ENCODE measurements at places on chromosomes 4 and X.

DNA sequence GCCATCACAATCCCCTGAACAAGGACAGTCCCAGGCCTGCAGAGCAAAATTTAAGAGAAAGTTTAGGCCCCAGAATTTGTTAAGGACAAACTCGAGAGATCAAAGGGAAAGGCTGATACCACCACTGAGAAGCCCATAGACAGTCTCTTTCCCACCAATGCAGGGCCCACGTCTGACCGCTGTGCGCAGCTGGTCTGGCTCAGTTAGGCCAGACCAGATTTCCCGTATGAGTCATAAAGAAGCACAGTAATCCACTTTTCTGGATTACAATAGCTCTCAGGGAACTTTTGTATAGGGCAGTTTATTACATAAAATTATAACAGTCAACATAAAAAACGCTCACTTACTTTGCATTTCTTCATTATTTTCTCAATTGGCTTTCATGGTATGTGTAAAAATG lies 259.5 kb downstream of the RCHY1 start:
- H3K4me1 ChIP-seq: no peaks in the 10 kb centered on the region
- H3K36me3 ChIP-seq: no peaks in the 10 kb centered on the region
- no peak overlapping the region for H3K27ac ChIP-seq
- H3K4me3 ChIP-seq: no peak overlapping the region
- no peak for DNase-seq
- H3K27me3 ChIP-seq: no peaks in the 10 kb centered on the region

- H3K27me3 ChIP-seq: no peaks in the 10 kb centered on the region
- H3K36me3 ChIP-seq: no peaks in the 10 kb centered on the region
- peaks cover 10% of the 10 kb centered on the region for H3K4me1 ChIP-seq
- DNase-seq: no peak
These were observed 50.6 kb upstream of the RAPGEF2 start for GRCh38 chr4:159052315-159052714.

GRCh38 chr4:166363198-166363597 lies 490.2 kb downstream of the TLL1 start:
- H3K4me1 ChIP-seq: no peaks in the 10 kb centered on the region
- H3K36me3 ChIP-seq: no peaks in the 10 kb centered on the region

GRCh38 chrX:111047575-111047974 lies 48.4 kb upstream of the PAK3 start:
- no peaks in the 10 kb centered on the region for H3K4me1 ChIP-seq
- H3K36me3 ChIP-seq: no peaks in the 10 kb centered on the region
- H3K27me3 ChIP-seq: no peaks in the 10 kb centered on the region
- no peak for DNase-seq

GRCh38 chr4:1492651-1493539 lies 86.7 kb upstream of the NKX1-1 start:
- no peak overlapping the region for H3K27ac ChIP-seq
- no peaks in the 10 kb centered on the region for H3K4me1 ChIP-seq
- no peaks in the 10 kb centered on the region for H3K36me3 ChIP-seq
- no peak for DNase-seq

DNA sequence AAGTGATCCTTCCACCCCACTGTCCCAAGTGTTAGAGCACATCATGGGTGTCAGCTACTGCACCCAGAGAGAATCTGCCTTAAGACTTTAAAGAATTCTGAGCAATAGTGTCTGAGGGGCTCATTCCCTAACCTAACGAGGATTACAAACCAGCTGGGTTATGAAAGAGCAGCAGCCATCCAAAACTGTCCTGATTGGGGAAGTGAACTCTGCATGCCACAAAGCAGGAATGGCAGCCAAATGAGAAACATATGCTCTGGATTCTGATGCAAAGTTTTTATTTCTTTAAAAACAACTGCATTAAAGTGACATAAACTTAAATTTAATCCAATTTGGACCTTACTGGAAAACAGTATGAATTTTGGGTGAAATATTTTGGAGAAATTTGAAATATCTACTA lies 103.2 kb downstream of the ANXA3 start:
- no peak overlapping the region for H3K4me3 ChIP-seq
- no peak overlapping the region for H3K27ac ChIP-seq
- no peaks in the 10 kb centered on the region for H3K36me3 ChIP-seq
- no peaks in the 10 kb centered on the region for H3K27me3 ChIP-seq

Measured in esophagus muscularis mucosa (tissue), 4 donors.